ENCODE measurements at places on chromosomes 5 and 9.

DNA sequence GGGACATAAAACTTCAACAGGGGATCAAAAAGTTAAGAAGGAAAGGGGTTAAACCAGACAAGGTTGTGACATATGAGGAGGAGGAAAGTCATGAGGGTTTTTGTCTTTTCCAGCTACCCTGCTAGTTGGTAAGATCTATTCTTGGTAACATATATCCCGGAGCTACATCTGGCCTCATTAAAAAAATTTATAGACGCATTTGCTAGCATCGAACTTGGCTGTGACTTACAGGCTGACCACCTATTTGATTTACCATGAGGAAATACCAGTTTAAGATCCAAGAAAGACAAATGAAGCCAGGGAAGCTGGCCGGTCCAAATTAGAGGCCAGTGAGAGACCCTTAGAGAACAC lies 87.6 kb upstream of the NIPAL4 start:
- no peak for DNase-seq

DNA sequence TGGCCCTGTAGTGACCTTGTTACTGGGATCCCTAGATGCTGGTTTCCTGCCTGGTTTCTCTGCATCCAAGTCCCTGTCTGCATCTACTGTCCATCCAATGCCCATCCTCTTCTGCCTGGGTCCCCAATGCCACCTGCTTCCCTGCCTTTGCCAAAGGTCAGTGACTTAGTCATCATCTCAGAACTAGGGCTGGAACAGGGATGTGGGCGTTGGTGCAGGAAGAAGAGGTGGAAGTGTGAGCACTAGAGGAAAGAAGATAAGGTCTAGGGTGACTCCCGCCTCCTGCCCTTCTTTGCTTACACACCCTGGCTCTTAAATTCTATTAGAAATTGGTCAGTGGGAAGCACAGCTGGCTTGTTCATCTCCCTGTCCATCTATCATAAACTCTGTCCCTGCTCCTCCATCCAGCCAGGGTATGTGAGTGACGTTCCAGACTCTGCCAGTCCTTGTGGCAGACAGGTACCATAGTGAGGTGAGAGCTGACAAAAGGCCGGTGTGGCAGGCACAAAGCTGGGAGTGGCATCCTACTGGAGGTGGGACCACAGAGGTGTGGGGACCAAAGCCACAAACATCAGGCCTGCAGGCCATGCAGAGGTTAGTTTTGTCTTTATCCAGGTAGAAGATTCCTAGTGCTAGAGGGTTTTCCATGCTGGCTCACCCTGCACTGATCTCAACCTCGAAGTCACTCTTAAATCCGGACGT lies 9.2 kb downstream of the PTPN3 start:
- no peak for DNase-seq

- peak; percentile 39 for DNase-seq
Observed at GRCh38 chr5:146533260-146533857, 17.4 kb upstream of the GPR151 start.

DNA sequence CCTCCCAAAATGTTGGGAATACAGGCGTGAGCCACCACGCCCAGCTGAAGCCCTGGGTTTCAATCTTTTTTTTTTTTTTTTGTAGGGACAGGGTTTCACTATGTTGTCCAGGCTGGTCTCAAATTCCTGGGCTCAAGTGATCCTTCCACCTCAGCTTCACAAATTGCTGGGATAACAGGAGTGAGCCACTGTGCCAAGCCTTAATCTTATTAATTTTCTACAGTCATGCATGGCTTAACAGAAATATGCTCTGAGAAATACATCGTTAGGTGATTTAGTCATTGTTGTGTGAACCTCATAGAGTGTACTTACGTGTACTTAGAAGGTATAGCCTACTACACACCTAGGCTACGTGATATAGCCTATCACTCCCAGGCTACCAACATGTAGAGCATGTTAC lies 31.0 kb downstream of the GLDC start:
- no peak for DNase-seq

GRCh38 chr9:32413424-32413823 lies 29.0 kb downstream of the ACO1 start:
- DNase-seq, result no peak

DNA sequence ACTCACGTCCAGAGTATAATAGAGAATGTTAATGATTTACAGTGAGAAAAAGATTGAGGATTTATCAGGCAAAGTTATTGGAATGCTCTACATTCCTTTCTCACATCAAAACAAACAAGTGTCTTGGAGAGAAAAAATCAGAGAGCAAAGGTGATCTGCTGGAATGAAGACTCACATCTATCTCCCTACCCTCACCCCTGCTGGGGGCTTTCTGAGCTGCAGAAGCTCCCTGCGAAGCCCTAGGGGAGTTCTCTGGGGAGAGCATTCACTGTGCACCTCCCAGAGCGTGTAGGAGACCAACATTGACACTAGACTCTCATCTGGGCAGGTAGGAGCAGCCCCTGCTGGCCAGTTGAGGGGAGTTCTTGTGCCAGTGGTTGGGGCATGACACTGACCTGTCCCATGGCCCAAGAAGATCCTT lies 76.6 kb upstream of the ADAMTS16 start:
- DNase-seq, result no peak

- no peak for DNase-seq
Observed at GRCh38 chr9:84024041-84024575, 43.5 kb downstream of the RMI1 start.

DNA sequence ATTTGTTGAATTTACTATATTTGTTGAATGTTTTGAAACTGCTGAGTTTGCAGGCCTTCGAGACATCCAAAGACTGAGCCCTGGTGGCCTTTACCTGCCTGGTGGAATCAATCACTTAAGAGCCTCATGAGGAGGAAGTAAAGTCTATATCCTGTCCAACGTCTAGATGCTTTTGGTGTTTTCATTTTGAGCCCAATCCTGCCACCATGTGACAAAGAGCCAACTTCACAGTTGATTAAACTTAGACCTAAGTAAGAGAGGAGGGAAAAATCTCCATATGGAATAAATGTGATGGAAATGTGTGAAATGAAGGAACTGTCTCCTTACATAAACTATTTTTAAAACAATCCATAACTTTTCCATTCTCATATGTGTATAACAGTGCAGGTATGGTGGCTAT lies 220.1 kb downstream of the PRR16 start:
- no peak for DNase-seq

GRCh38 chr9:131094622-131095021 lies 1.7 kb upstream of the AIF1L start:
- DNase-seq, result no peak

GRCh38 chr9:121154782-121155181 lies 46.9 kb downstream of the RAB14 start:
- no peak for DNase-seq

- DNase-seq, result no peak
Observed at GRCh38 chr5:73867345-73868335, 241.6 kb downstream of the ARHGEF28 start.

DNA sequence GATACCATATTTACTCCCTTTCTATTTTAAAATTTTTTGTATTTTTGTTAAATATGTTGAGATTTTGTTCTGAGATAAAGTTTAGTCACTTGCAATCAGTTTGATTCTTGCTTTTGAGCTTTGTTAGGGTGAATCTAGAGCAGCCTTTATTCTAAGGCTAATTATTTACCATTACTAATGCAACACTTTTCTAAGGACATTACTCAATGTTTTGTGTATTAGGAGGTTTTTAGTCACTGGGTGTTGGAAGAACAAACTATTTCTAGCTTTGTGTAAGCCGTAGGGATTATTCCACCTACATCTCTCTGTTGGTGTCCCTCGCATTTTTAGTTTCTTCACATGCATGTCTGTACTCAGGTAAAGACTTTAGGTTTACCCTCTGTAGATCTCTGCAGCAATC lies 379.5 kb upstream of the CD180 start:
- DNase-seq, result no peak

DNA sequence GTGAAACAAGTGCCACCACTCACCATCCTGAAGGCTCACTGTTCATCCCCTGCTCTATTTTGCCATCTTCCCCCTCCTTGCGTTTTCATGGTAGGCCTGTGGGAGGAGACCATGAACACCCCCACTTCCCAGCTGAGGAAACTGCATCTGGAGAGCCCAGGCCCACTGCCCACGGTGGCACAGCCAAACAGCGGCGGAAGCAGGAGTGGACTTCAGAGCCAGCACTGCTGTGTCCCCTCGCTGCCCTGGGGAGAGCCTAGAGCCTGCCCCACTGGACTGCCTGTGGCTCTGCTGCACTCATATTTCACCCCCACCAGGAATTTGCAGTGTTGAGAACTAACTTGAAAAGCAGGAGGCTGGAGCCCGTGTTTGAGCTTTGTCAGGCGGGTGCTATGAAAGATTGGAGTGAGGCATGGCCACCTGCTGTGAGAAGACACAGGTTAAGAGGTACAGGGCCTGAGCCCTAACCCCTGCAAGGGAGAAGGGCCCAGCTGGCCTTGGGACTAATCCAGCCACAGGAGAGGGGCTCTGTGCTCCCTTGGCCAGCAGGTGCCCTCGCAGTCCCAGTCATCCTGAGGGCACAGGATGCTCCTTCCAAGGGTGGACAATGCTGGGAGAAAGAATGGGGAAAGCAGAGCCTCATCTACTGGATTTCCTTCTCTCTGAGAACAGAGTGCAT lies 79.0 kb downstream of the MACROH2A1 start:
- no peak for DNase-seq

- DNase-seq, result no peak
Observed at GRCh38 chr5:169331292-169331852, 30.4 kb upstream of the SLIT3 start.

DNA sequence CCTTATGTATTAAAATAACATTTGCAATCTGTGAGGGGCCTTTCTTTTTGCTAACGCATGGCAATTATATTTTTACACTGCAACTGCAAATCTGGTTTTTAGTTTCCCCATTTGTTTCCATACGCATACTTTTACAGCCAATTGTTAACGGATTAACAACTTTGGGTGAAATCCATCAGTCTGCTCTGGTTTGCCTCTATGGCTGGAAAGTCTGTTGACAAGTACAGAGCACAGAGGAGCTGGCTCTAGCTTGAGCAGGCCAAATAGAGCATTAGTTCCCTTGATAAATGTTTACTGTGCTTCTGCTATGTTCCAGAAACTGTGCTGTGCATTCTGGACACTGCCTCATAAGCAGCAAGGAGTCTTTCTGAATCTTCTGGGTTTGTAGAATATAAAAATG lies 400.4 kb upstream of the KIF2A start:
- no peak for DNase-seq

- DNase-seq, result no peak
Observed at GRCh38 chr5:156836846-156837245, 13.2 kb upstream of the PPP1R2B start.

DNA sequence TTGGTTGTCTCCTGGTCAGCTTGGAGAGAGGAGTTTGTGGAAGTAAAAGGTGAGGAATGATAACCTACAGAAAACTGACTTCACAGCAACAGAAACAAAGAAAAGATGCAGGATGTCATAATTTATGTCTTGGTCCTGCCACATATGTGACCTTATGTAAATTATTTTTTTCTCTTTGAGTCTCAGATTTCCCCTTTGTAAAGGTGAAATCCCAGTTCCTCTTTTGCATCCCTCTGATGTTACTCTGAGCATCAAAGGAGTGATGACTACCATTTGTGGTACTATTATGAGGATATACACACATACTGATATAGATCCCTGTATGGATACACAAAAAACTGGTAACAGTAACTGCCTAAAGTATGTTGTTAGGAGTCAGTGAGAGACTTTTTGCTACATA lies 1.4 kb upstream of the THG1L start:
- no peak for DNase-seq

DNA sequence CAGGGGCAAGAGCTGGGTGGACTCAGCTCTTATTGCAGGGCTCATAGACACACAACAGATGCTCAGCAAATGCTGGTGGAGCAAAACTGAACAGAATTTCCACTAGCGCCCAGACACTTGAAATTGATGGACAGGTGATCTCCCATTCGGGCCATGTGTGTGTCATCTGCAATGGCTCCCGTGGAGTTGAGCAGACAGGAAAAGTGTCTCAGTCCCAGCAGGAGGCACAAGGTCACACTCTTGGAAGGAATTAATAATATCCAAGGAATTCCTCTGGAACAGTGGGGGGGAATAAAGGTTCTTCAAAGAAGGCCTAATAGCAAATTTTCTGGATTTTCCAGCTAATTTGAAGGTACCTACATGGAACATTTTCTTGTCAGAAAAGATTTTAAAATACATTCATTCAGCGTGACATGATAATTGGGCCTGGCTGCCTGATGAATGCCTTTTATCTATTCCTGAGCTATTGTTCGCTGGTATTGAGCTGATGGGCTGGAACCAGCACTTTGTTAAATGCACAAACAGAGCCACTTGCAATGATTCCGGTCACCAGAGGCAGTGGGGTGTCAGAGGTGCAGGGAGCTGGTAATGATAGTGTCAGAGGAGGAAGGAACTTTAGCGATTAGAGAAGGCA lies 31.5 kb upstream of the ALDH1B1 start:
- no peak for DNase-seq

GRCh38 chr5:78756858-78757257 lies 108.3 kb upstream of the LHFPL2 start:
- no peak for DNase-seq

- no peak for DNase-seq
Observed at GRCh38 chr5:9063615-9064245, 482.1 kb downstream of the SEMA5A start.

GRCh38 chr5:178115136-178115813 lies 1.9 kb downstream of the N4BP3 start:
- DNase-seq, result no peak

GRCh38 chr5:141434006-141434405 lies 3.7 kb downstream of the PCDHGA12 start:
- DNase-seq, result no peak

- no peak for DNase-seq
Observed at GRCh38 chr5:175590471-175590881, 67.4 kb upstream of the HRH2 start.

GRCh38 chr5:148858106-148858505 lies 31.7 kb downstream of the ADRB2 start:
- no peak for DNase-seq

DNA sequence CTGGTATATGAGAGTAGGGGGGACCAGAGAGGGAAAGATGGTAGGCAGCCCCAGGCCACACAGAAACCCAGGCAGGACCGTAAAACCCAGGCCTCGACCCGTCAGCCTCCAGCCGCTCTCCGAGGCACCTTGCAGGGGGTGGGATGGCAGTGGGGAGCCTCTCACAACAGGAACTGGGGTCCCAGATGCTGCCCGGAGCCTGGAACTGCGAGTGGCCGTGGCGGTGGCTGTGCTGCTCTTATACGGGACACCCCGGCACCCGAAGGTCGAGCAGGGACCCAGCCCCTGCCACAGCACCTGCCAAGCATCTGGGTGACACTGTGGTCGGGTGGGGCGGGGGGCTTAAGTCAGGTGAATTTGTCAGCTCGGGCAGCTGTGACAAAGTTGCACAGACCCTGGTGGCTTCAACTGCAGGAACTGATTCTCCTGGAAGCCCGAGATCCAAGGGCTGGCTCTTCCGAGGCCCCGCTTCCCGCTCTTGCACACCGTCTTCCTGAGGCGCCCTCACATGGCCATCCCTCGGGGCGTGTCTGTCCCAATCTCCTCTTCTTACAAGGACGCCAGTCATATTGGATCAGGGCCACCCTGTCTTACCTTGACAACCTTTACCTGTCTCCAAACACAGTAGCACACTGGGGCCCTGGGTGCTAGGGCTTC lies 47.6 kb upstream of the EGFL7 start:
- DNase-seq, result no peak

GRCh38 chr5:122192497-122193496 lies 63.5 kb downstream of the ZNF474 start:
- DNase-seq, result no peak

- DNase-seq, result no peak
Observed at GRCh38 chr9:69363191-69363590, 38.2 kb downstream of the ENTREP1 start.
